Stimulated activated CD8-positive, alpha-beta memory T cell treated with anti-CD3 and anti-CD28 coated beads, Interleukin-2, amount 100 ng/mL, for 1 hour (primary cell): ENCODE measurements at places on chromosomes 7 and 10.

DNA sequence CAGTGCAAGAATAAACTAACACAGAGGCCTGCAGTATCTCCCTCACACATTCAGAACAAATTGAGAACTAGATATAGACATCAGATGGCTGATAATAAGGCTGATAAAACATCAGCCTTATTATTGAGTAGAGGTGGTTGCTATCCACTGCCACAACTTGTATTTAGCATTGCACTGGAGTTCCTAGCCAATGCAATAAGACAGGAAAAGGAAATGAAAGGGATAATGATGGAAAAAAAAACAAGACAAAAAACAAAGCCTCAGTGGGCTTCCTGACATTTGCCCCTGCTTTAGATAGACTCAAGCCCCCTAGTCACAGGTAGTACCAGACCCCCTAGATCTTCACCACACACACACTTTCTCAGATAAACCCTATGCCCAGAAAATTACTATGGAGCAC lies 33.2 kb upstream of the ELN start:
- no peak for DNase-seq

GRCh38 chr7:151472644-151473380 lies 32.9 kb upstream of the CRYGN start:
- no peak for DNase-seq

GRCh38 chr10:51672039-51672535 lies 27.3 kb downstream of the CSTF2T start:
- DNase-seq: no peak

GRCh38 chr10:83603708-83604107 lies 535.6 kb upstream of the GHITM start:
- no peak for DNase-seq

DNA sequence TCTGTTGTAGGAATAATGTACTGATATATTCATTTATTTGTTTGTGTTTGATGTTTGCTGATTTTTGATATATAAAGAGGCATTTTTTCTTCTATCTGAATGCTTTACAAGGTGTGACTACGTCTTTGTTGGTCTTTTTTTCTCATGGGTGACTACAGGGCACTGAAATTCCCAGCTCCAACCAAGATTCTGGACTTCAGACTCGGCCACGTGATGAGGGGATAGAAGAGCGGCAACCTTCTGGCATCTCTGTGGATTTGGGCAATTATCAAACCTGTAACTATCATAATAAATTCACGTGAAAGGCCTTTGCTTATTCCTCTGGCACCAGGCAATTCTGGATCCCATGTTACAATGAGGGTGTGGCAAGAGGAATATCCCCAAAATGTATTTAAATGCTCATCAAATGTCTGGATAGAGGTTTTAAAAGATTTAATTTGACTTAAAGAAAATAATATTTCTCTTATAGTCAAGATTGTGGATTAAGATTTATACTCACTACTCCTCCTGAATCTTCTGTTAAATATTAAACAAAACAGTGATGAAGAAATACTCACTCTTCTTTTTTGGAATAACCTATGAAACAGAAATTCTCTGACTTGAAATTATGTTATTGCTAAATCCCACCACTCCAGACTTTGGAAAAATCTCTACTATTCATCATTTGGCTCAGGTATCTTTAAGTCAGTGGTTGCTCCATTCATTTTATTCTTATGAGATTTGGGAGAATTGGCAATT lies 276.3 kb downstream of the GPR37 start:
- DNase-seq: no peak

GRCh38 chr10:52541006-52541473 lies 227.0 kb downstream of the DKK1 start:
- DNase-seq: no peak

- DNase-seq: no peak
Observed at GRCh38 chr7:142804728-142805207, 34.0 kb downstream of the PRSS2 start.

GRCh38 chr7:118054529-118054928 lies 129.4 kb upstream of the LSM8 start:
- DNase-seq: no peak

DNA sequence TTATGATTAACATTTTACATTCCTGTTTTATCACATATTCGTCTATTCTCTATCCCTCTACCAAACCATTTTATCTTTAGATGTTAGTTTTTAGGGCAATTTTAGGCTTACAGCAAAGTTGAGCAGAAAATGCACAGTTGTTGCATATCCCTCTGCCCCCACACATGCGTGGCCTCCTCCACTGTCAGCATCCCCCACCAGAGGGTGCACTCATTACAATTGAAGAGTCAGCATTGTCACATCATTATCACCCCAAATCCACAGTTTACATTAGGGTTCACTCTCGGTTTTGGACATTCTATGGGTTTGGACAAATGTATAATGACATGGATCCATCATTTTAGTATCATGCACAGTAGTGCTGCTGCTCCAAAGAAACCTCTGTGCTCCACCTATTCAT lies 86.4 kb downstream of the WDR37 start:
- DNase-seq: no peak

GRCh38 chr7:32167256-32167655 lies 97.0 kb upstream of the PDE1C start:
- DNase-seq: no peak

- DNase-seq: no peak
Observed at GRCh38 chr7:150937848-150938561, 40.1 kb downstream of the KCNH2 start.

DNA sequence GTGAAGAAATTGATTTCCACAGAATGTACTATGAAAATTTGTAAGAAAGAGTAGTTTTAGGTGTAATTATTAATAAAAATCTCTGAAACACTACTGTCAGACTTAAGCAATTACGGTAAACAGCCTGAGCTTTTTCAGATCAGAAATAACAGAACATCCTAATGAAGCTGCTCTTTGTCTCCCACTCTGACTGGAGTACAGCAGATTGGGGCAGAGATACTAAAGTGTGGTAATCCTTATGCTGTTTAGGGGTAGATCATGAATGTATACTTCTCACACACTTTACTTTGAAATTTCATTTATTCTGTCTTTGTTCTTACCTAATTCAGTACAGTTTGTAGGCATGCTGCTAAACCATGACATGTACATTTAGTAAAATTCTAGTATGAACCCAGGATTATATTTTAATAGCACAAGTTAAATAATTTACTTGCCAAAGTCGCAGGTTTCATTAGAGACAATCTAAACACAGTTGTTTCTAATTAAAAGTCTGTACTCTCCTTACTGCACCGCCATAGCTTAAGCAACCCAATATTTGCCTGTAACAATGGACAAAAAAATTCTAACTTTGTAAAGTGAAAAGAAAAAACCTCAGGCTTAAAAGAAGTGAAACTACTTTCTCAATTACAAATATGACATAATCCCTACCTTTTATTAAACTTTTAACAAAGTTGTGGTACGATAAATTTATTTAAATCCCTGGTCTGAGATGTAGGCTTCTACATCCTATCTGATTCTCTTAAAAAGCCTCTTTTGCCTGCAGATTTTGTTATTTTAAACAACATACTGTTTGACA lies 88.8 kb downstream of the KMT2E start:
- no peak for DNase-seq

- no peak for DNase-seq
Observed at GRCh38 chr10:68139448-68140272, 30.4 kb downstream of the MYPN start.

DNA sequence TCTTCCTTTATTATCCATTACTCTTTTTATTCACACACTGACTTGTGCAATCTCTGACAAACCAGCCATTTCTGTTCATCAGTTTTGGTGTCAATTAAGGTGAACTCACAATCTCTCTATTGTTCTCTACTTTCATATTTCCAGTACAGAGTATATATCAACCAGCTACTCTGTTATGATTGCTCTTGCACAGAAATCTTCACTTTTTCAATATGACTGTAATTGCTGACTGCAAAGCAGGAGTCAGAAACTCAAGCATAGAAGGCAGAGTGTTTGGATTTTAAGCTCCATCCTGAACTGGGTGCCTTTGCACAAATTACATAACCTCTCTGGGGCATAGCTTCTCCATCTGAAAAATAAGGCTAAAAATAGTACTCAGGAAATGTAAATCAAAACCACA lies 1042.0 kb downstream of the GRM8 start:
- no peak for DNase-seq

- no peak for DNase-seq
Observed at GRCh38 chr7:95335093-95335492, 10.8 kb upstream of the PON1 start.

DNA sequence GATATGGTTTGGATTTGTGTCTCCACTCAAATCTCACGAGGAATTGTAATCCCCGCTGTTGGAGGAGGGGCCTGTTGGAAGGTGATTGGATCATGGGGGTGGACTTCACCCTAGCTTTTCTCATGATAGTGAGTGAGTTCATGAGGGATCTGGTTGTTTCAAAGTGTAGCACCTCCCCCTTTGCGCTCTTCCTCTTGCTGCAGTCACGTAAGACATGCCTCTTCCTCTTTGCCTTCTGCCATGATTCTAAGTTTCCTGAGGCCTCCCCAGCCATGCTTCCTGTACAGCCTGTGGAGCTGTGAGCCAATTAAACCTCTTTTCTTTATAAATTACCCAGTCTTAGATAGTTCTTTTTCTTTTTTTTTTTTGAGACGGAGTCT lies 17.1 kb downstream of the CDNF start:
- no peak for DNase-seq

DNA sequence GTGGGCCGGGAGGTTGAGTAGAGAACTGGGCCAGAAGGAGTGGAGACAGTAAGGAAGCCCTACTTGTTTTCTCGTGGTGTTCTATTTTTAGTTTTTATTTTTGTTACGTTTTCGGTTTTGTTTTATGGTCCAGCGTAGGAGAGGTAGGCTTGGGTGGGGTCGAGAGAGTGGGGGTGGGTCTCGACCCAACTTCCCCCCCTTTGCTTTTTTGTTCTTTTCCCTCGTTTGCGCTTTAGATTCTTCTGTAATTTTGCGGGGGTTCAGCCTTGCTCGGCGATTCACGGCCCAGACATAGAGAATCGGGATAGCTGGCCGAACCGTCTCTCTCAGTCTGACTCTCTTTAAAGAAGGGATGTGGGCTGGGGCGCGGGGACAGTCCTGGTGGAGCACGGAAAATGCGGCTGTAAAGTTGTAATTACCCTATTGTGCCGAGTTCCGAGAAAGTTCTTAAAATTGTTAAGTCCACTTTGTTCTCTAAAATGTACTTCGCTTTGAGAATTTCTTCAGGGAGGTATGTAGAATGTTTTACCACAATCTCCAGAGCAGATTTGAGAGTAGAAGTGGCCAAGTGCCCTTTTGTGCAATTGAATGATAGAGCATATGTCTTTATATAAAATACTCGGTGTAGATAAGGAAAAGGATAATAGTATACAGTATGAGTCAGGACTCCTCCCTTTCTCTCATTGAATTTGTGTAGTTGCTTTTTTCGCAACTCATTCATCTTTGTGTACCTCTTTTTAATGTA lies 816 bp downstream of the DMTF1 start:
- no peak for DNase-seq
